T-helper 2 cell treated with Interferon-gamma antibody and Interleukin-4, amounts not matched to agents 5 μg/mL and 100 μg/mL, for 36 hours (primary cell): ENCODE measurements at places on chromosomes 4 and X.

GRCh38 chr4:179855469-179855868, 2387.7 kb upstream of the TENM3 start:
- DNase-seq = no peak

DNA sequence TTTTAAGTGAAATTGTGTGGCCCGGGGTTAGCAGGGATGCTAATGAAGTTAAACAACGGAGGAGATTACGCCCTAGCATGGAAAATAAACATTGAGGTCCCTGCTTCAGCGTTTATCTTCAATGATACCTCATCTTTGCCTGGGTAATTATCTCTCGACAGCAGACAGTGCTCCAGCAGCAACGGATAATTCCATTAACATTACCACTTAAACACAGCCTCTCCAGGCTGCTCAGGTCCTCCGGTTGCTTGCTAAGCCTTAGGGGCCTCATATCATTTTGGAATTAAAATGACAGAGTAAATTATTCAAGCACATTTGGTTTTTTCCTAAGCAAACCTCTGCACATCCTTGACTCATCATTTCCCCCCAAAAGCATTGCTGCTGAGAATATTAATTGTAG, 281.5 kb upstream of the KLF3 start:
- DNase-seq = no peak

DNA sequence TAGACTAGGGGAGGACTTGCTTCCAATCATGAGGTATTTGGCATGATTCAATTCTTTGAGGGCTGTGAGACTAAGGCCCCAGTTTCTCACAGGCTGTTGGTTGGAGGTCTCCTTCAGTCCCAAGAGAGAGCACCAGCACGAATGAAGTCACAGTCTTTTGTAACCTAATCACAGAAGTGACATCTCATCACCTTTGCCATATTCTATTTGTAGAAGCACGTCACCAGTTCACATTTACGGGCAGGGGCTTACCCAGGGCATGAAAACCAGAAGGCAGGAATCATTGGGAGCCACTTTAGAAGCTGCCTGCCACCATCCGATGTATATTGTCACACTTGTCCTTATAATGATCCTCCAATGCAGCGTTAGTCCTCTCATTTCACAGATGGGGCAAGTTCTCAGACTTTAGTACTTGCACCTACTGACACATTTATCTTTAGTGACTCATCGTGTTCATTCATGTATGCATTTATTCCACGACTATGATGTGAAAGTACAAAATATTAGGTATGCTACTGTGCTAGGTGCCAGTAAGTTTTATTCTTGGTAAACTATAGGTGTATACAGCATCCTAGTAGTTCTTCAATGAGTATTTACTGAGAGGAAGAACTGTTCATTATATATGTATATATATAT, 163.8 kb upstream of the PGRMC2 start:
- DNase-seq = no peak

DNA sequence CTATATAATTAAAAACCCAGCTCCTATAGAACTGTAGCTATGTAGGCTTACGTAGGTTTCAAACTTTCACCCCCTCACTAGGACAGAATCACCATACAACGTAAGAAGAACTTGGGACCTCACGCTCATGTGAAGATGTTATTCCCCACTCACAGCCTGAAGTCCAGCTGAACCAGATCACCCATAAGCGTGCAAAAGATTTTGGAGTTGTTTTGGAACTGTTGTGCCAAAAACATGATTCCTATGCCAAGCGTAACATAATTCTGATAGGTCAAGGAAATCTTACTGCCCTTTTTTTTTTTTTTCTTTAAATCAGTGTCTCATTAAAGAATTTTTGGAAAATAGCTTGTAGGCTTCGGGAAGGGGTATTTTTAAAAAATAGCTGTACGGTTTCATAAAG, 57.0 kb downstream of the LCORL start:
- DNase-seq = no peak

- no peak for DNase-seq
Observed at GRCh38 chr4:128571747-128572146, 237.8 kb upstream of the JADE1 start.

GRCh38 chr4:101993842-101994775, 203.6 kb downstream of the BANK1 start:
- DNase-seq = no peak
